ENCODE measurements at places on chromosomes 4 and X.
A peak's percentile ranks its signal among the peaks of the same experiment; 100 is the strongest.

- no peak for DNase-seq
Observed at GRCh38 chr4:99868126-99868596, 26.1 kb downstream of the LAMTOR3 start.

- no peak for DNase-seq
Observed at GRCh38 chr4:113187358-113187757, 137.9 kb downstream of the ANK2 start.

- DNase-seq = no peak
Observed at GRCh38 chr4:25060963-25061340, 30.2 kb upstream of the LGI2 start.

DNA sequence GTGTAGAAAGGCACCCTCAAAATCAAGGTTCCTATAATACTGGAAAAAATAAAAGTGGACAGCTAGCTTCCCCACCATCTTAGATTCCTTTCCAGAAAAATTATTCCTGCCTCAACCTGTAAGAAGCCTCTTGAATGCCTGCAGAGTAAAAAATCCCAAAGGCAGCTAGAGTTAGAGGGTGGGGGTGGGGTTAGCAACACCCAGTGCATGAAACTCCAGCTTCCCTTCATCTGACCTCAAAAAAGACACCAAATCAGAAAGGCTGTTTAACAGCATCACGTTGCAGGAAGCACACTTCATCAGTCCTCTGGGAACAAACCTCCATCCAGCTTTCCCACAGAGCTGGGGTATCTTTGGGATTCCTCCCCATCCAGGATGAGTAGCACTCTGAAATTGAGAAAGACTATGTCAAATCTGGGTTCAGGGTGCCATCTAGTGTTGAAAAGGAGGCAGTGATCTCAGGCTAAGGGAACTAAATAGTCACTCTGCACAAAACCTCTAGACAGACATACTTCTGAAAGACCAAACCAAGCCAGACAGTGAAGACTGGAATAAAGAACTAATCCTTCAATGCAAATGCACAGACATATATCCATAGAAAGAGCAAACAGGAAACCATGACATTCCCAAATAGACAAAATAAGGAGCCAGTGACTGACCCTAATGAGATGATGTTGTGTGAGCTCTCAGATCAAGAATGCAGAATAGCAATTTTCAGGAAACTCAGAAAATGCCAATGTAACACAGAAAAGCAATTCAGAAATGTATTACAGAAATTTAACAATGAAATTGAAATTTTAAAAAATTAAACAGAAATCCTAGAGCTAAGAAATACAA is 97.9 kb downstream of the ARHGEF9 start:
- DNase-seq = no peak

DNA sequence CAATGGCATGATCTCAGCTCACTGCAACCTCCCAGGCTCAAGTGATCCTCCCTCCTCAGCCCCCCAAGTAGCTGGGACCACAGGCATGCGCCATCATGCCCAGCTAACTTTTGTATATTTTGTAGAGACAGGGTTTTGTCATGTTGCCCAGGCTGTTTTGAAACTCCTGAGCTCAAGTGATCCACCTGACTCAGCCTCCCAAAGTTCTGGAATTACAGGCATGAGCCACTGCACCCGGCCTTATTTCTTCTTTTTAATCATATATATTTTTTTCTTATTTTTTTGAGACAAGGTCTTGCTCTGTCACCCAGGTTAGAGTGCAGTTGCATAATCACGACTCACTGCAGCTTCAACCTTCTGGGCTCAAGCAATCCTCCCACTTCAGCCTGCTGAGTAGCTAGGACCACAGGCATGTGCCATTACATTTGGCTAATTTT is 184.0 kb downstream of the TSPAN5 start:
- DNase-seq = no peak

DNA sequence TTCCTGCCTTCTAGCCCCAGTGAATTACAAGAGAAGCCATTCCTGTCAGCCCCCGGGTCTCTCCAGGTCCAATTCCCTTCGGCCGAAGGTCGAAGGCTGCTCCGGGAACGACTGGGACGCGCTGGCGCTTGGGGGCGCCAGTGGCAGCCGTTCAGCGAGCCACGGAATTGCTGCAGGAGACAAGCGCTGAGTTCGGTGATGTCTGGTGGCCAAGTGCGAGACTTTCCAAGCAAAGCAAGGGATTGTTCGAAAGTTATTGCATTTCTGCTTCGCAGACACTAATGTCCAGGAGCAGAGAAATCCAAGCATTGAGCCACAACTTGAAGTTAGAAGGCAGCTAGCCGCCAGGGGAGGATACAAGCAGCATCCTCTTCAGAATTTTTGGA is 1.1 kb upstream of the DKK2 start:
- no peak for DNase-seq

DNA sequence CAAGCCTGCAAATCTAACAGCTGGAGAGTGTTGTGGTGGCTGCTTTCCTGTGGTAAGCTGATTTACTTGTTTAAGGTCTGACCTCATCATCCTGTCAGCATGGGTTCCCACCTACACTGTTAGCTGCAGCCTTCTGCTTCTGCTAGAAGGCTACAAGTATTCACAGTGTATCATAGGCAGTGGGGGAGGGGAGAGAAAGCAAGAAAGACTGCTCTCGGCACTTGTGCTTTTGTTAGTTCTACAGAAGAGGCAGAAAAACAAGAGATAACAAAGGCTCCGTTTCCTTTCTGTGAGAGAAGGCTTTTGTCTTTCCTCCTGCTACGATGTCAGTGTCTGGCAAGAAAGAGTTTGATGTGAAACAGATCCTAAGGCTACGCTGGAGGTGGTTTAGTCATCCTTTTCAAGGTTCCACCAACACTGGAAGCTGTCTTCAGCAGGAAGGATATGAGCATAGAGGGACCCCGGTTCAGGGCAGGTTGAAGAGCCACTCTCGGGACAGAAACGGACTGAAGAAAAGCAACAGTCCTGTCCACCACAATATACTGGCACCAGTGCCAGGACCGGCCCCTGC is at the start of gene KLHL4:
TSS of gene KLHL4 (plus strand) at position 232 of the 571 bp plus-strand sequence. CDS start at position 324, 92 bp downstream.
- DNase-seq = peak; percentile 4

DNA sequence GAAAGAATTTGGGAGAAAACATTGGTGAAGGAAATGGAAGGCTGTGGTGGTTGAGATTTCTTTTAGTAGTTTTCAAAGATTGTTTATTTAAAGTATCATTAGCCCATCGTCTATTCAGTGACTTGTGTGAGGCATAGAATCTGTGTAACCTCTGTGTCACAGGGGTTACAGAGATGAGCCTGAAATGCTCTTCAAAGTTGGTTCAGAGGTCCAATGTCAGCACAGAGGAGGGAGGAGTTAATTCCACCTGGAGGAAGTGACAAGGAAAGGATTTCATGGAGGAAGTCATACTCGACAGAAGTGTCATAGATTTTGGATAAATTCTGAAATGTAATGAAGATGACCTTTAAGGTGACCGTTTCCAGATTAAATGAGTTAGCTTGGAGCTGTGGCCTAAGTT is 8.2 kb downstream of the MAOA start:
- no peak for DNase-seq

DNA sequence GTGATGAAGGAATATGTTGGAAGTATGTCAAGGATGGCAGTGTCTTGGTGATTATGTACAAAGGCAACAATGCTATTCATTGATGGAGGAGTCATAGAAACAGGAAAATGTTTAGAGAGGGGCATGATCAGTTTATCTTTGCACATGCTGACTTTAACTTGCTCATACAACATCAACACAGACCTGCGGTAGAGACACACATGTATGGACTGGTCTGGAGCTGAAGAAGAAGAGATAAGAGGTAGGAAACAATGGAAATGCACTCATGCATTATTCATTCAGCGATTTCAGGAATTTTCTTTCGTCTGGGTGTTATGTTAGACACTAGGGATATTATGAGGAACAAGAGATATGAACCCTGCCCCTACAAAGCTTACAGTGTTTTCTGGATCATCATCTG is 1252.3 kb upstream of the TENM3 start:
- no peak for DNase-seq

DNA sequence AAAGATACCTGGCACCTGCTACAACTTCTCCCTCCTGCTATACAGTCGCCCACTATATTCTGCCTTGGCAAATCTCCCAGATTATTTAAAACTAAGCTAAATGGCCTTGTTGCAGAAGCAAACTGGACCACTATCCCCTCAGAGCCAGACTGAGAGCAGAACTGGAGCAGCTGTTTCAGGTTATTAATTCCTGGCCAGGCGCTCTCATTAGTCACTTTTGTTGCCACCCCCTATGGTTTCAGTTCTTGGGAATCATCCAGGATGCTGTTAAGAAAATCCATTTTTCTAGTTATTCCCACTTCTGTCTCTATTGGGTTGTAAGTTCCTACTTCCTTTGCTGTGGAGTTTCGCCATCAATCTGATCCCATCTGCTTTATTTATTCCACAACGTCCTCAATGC is 30.1 kb downstream of the ADGRA3 start:
- DNase-seq = no peak

DNA sequence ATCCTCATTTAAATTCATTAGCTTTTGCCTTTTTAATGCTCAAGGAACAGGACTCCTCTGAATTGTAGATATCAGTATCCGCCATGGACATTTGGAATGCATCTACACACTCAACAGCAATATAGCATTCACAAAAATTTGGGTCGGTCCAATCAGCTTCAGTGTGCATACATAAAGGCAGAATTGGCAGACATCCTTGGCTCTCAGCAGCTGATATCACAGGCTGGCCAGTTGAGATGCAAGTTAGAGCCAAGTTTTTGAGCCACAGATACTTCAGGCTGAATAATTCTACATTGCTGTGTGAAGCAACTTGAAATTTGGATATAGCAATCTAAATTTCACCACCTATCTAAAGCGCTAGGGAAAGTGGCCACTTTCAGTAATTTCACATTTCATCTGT is 821.1 kb downstream of the PCDH19 start:
- DNase-seq = no peak

GRCh38 chrX:115147220-115147619 is 42.0 kb upstream of the RBMXL3 start:
- no peak for DNase-seq

- no peak for DNase-seq
Observed at GRCh38 chrX:45710081-45710801, 509.6 kb upstream of the DIPK2B start.

DNA sequence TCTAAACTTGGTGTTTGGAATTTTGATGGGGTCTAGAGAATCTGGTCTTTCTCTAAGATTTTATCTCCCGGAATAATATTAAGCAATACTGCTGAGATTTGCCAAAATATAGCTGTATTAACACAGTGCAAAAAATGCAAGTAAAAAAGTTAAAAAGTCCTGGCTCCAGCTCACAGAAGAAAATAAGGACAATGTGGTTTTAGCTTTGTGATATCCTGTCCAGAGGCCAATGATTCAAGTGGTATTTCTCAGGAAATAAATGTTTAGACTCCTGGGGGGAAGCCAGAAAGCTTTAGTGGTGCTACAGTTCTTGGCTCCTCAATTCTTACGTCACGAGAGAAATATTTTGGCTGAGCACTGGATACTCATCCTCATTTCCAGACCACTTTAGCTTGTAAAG is 40.9 kb upstream of the IL13RA2 start:
- no peak for DNase-seq

GRCh38 chr4:173573725-173574124 is 43.7 kb upstream of the HAND2 start:
- DNase-seq = no peak

- DNase-seq = no peak
Observed at GRCh38 chrX:83077606-83078005, 430.5 kb upstream of the POU3F4 start.

GRCh38 chr4:182937268-182938204 is 20.4 kb upstream of the DCTD start:
- DNase-seq = no peak

DNA sequence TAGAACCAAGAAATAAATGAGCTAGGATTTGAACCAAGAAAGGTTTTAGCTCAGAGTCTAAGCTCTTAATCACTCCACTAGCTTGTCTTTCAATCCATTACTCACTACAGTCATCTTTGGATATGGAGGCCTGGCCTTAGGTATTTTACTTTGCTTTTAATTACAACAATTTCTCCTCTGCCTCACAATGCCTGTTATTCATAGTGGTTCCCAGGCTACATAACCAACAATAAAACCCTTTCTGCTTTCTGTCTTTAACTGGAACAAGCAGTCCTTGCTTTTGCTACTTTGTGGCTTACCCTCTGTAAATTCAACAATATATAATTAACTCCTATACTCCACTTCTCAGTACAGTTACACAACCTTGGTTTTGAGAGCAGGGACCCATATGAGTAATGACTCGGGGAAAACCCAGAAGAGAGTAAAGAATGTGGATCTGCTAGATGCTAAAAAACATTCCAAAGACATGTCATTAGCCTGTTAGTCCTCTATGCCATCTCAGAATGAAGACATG is 94.7 kb upstream of the NAP1L5 start:
- no peak for DNase-seq

DNA sequence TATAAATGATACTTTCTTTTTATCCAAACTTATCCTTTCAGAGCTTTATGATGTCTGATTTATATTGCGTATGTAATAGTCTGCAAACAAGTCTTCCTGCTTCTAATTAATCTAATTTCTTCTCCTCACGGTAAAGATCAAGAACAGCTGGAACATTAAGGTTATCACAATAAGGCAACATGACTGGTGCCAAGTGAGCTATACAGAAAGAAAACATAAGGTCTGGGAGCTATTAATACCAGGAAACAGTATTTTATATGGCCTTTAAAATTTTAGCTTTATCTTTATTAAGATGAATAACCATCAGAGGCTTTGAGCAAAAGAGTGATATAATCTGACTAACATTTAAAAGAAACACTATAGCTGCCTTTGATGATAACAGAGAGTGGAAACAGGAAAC is 28.7 kb upstream of the CABS1 start:
- DNase-seq = no peak

- DNase-seq = no peak
Observed at GRCh38 chrX:148588649-148589310, 88.4 kb downstream of the AFF2 start.

- peak; percentile 11 for DNase-seq
Observed at GRCh38 chrX:120559804-120560203, 958 bp downstream of the CUL4B start.
